ENCODE measurements at places on chromosomes 7 and 10. TPM values are rescaled to one million over a fixed set of nuclear protein-coding genes. Genes with fewer than 3 reads are reported as not detected.
A peak's percentile ranks its signal among the peaks of the same experiment; 100 is the strongest.

GRCh38 chr7:140192620-140193019 lies 15.8 kb upstream of the KDM7A start:
- no peak for DNase-seq

DNA sequence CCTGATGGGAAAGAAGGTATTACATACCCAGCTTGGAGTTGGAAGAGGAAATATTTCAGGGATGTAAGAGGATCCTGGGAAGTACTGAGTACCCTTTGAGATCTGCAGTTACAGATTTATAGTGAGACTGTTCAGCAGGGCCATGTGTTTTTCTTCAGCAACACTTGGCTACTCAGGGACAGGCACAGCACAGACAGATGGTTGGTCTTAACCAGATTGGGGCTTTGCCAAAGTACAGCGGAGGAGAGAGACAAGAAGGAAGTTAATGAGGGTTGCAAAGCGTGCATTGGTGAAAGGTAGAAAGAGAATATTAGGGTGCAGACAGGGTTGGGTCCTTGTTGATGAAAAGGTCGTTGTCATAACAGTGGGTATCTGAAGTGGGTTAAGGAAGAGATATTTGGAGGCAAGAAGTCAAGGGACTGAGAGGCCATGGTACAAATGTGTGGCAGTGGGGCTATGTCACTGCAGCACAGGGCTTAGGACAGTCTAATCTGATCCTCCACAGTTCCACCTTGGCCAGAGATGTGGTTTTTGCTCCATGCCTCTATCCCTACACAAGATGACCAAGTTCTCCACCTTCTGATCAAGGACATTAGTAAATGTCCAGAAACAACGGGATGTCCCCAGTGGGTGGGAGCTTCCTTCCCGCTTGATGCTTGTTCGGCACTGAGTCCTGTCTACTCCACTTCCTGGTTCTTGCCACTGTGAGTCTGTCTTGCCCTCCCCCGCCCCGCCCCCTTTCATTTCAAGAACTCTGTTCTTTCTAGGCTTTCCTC lies 18.9 kb upstream of the DNAJC1 start:
- DNase-seq = peak; percentile 82

Gene CCDC146
- 15.4 TPM for total RNA-seq

DNA sequence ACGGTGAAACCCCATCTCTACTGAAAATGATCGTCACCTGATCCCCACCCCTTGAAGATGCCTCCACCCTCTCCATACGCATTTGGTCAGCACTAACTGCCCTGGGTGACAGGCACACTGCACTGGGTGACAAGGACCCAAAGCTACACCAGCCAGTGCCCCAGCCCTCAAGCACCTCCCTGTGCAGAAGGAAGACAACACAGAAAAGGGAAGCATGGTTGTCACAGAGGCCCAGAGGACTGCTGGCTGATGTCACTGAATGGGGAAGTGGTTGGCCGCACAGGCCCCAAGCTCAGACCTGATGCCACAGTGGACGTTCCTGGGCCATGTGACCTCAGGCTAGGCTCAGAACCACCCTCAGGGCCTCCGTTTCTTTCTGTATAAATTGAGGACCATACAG lies 4.2 kb upstream of the PILRA start:
- no peak for DNase-seq
